GM12892 (cell line): ENCODE measurements at places on chromosomes 1 and 21.

- no peak for DNase-seq
These were observed 23.6 kb downstream of the VANGL2 start for GRCh38 chr1:160423966-160424365.

DNA sequence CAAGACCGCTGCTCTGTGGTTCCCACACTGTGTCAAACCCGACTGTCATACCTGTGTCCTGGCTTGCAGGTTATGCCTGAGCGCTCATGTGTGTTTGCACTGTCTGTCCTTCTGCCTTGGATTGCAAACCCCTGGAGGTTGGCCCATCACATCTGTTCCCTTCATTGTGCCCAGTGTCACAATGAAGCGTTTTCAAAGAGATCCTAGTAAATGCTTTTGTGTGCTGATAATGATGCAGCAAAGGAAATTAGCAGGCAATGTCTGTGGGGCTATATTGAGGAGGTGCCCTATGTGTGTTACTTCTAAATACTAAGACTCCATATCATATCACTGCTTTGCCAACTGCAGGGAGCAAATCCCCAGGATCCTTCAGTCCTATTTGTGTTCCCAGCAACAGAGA lies 424.4 kb upstream of the NFIA start:
- DNase-seq: no peak

GRCh38 chr1:57858740-57859139 lies 434.9 kb upstream of the DAB1 start:
- DNase-seq: no peak

- DNase-seq: no peak
These were observed 41.5 kb upstream of the SGIP1 start for GRCh38 chr1:66492424-66492823.

GRCh38 chr1:199776768-199777497 lies 250.6 kb upstream of the NR5A2 start:
- no peak for DNase-seq

DNA sequence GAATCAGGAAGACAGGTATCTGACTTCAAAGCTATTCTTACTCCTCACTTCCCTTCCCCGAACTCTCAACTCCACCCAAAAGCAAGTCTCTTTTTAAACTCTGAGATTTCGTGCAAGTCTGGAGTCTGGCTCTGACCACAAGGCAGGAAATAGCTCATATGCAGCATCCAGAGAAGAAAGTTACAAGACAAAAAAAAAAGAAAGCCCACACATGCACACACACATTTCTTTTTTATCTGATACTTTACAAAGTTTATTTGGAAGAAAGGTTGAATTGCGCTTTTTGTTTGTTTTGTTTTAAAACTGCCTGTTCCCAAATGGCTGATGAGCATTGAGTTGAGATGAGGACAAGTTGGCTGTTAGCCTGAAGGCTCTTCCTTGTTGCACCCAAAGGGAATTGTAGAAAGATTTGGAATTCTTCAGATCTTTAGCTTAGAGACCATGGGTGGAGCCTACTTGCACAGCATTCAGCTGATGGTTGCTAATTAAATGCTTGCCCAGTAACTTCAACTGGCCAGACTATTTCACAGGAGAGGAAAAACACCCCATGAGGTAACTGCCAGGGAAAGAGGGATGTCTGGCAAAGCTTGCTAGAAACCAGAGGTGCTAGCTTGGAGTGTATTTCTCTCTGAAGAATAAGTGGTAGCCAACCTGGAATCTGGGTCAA lies 490.3 kb downstream of the TTLL7 start:
- peak; percentile 13 for DNase-seq

DNA sequence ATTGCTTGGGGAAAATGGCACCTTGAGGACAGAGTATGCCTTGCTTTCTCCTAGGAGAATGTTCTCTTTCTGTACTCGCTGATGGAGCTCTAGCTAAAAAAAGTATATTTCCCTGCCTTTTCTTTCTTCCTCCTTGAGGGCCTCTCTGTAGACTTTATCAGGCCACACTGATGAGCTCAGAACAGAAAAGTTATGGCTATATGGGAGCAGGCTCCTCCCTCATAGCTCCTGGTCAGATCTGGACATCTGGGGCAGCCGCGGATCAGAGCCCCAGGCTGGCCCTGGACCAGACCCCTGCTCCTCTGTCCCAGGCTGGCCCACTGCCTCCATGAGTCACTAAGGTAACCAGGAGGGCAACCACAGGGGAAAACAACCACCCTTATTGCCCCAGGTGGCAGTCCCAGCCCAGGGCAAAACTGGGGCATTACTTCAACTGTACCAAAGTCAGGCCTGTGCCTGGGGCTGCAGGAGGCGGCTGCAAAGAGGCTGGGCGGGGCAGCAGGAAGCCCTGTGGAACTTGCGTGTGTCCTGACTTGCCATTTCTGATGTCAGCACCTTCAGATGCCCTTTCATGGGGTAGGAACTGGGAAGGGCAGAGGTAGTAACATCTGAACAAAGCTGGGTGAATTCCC lies 26.3 kb upstream of the ZNF648 start:
- no peak for DNase-seq

DNA sequence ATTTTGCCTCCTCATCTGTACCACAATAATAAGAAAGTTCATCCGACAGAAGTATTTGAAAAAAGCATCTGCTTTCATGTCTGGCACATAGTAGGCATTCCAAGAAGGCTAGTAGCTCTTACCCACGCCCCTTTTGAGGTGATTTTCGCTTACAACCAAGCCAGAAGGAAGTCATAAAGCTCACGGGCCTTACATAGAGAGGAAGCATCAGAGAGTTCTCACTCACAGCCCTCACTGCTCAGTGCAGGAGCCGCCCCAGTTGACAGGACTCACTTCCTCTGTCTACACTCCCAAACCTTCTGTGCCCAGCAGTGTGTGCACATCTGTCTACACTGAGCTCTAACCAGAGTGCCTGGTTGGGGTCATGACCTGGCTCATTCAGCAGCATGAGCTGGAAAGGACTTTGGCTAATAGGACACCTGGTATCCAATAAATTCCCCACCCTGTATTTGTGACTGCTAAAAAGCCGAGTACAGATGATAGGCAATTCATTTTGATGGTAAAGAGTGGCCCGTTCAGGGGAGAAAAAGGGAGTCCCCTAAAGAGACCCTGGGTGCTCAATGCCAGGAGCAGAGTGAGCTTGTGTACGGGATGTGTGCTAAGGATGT lies 36.8 kb upstream of the DUSP10 start:
- no peak for DNase-seq

- DNase-seq: no peak
These were observed 7.5 kb upstream of the LORICRIN start for GRCh38 chr1:153251988-153252387.

GRCh38 chr1:101996825-101997465 lies at the start of gene OLFM3:
Gene OLFM3, minus strand, starts transcription at chr1:101996926.
- peak; percentile 4 for DNase-seq

GRCh38 chr1:46362158-46362557 lies 21.6 kb downstream of the NSUN4 start:
- DNase-seq: no peak

- no peak for DNase-seq
These were observed 4.8 kb upstream of the GNPAT start for GRCh38 chr1:231236208-231236591.

DNA sequence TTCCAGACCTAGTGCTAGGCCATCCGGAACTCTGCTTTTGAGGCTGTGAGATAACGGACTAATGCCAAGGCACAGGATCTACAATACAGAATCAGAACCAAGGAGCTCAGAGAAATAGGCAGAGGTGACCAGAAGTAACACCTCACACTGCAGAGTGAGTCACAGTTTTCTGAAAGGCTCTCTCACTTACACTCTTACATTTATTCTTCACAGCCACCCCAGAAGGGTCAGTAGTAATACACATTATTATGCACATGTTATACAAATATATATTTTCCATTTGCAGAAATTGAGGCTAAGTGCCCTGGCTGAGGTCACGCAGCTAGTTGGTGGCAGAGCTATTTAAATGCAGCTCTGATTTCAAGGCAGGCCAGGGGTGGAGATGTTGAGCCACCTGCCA lies 542.5 kb downstream of the OMA1 start:
- DNase-seq: no peak

GRCh38 chr1:22772014-22772413 lies 61.4 kb downstream of the EPHB2 start:
- no peak for DNase-seq

DNA sequence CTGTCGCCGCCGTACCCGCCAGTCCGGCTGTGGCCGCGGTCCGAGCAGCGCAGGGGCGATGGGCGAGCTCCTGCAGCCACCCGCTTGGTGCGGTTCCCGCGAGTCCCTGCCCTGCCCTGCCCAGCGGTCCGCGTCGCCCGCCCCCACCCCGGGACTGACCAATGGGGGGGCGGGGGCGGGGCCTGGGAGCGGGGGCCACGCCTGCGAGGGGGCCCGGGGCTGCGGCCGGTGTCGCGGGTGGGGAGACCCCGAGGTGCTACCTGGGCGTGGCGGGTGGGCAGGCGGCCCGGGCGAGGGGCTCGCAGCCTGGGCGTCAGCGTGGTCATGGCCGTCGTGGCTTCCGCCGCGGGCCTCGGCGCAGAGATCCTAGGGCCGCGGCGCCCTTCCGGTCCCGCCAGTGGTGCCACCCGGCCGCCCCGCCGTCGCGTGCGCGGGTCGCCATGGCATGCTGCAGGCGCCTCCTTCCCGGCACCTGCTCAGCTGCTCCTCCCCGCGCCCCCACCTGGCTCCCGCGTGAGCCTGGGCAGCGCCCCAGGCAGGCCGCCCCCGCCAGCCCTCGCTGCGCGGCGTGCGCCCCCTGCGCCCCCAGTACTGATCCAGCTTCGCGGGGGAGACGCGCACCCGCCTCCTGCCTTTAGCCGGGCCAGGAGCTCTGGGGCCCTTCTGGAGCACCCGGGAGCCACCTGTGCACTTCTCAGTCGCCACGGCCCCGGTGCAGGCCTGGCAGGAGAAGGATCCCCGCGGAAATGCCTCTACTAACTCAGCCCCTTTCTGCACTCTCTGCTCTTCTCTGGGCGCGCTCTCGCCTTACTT lies at the start of gene BMP8B:
BMP8B (minus strand) TSS at position 108 of the 813 bp plus-strand sequence. CDS start 380 bp downstream, outside the sequence.
- peak; percentile 73 for DNase-seq
